ENCODE measurements at places on chromosomes 12 and 14.
A peak's percentile ranks its signal among the peaks of the same experiment; 100 is the strongest.

- DNase-seq = no peak
Measured at GRCh38 chr12:42097971-42098370, 46.7 kb downstream of the GXYLT1 start.

- peak; percentile 20 for DNase-seq
Measured at GRCh38 chr12:123973552-123974341, 732 bp downstream of the ZNF664 start.

DNA sequence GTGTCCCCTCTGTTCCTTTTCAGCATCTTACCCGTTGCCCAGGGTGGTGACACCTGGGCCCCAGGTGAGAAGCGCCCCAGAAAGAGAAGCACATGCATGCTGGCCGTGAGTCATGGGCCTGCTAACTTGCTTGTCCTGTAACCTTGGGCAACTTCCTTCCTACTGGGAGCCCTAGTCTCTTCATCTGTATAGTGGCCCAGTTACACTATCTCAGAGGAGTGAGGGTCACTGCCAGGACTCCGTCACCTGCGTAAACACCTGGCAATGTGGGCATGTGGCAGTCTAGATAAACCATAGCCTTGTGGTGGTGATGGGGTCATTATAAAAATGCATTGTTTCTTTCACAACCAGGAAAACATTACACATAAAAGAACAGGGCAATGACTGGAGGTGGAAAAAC lies 125.2 kb downstream of the SLC25A47 start:
- DNase-seq = no peak

DNA sequence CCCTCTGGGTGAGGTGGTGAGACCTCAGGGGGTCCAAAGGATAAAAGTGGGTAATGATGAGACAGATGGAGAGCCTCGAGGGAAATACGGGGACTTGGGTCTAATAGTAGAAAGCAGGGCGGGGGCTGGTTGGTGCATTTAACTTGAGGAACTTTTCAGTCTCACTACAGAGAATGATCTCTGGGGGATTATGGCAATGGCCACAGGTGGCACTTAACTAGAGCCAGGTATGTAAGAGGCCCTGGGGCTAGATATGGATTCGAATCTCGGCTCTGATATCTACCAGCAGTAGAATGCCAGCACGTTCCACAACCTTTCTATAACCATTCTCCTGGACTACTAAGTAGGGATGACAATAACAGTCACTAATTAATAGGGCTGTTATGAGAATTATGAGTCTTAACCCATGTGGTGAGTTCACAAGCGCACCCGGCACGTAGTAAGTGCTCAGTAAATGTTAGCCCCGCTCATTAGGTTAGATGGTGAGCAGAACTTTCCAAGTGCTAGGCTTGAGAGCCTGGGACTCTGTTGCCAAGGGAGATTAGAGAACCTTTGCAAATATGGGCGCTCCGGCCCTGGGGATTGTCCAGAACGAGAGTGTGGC lies 888 bp upstream of the PLXNC1 start:
- no peak for DNase-seq

- DNase-seq = no peak
Measured at GRCh38 chr12:132942611-132943010, 13.5 kb downstream of the ZNF605 start.

GRCh38 chr12:93402333-93403311 lies 24.9 kb downstream of the NUDT4 start:
- no peak for DNase-seq

DNA sequence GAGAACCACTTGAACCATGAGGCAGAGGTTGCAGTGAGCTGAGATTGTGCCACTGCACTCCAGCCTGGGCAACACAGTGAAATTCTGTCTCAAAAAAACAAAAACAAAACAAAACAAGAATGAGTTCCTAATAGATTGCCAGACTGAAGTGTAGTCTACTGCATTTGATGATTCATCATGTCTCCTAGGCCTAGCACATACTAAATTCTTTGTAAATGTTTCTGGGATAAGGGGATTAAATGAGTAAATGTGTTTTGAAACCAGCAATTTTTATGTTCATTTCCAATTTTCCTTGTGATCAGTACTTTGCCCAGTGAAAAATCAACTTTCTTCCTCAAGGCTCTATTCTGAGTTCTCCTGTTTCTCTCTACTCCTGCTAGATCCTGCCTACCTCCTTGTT lies 2.9 kb upstream of the DYRK2 start:
- DNase-seq = no peak

GRCh38 chr14:18656627-18657026 lies 55.7 kb downstream of the OR11H12 start:
- no peak for DNase-seq
